ENCODE measurements at places on chromosomes 6 and 20.

DNA sequence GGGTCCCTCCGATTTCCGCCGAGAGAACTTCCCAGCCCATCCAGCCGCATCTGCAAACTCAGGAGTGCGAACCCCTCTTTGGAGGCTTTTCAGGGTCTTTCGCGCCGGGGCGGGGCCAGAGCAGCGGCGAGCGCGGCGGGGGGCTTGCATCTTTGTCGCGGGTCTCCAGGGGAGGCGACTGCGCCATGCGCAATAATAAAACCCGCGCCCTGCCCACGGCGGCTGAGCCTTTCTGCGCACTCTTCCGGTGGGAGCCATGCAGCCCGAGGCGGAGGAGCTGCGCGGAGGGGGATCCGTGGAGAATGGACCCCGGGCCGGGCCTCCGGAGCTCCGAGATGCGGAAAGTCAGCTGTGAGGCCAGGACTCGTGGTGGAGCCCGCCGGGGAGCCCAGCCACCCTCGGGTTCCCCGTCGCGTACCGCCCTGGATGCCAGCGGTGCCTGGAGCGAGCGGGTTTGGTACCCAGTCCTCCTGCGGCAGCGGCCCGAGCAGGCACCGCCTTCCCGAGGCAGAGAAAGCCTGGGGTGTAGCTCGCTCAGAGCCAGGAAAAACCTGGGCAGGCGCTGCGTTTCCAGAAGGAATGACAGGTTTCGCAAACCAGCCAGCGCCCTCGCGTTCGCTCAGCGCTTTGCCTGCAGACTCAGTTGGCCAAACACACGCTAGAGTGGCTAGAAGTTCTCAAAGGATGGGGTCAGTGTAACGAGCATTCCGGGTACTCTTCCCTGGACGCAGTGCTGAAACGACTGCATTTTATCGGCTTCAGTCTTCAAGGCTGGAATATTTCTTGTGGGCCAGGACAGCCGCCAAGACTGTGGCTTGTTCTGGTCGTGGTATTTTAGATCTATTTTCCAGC, 1.2 kb downstream of the AKAP12 start:
- DNase-seq, result peak; percentile 29

DNA sequence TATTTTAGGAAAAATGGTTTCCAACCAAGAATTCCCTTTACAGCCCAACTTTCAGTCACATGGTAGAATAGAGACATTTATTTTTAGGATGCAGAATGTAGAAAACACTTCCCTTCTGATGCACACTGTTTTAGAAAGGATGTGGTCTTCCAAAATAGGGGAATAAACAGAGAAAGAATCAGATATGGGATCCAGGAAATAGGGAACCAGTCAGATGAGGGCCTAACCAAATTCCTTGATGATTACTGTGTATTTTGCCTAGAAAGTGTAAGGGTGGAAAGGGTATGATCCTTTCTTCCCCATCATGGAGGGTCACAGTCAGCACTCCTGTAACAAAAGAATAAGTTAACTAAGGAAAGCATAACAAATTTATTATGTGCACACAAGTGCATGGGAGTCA, 27.4 kb downstream of the SLX4IP start:
- DNase-seq, result no peak

DNA sequence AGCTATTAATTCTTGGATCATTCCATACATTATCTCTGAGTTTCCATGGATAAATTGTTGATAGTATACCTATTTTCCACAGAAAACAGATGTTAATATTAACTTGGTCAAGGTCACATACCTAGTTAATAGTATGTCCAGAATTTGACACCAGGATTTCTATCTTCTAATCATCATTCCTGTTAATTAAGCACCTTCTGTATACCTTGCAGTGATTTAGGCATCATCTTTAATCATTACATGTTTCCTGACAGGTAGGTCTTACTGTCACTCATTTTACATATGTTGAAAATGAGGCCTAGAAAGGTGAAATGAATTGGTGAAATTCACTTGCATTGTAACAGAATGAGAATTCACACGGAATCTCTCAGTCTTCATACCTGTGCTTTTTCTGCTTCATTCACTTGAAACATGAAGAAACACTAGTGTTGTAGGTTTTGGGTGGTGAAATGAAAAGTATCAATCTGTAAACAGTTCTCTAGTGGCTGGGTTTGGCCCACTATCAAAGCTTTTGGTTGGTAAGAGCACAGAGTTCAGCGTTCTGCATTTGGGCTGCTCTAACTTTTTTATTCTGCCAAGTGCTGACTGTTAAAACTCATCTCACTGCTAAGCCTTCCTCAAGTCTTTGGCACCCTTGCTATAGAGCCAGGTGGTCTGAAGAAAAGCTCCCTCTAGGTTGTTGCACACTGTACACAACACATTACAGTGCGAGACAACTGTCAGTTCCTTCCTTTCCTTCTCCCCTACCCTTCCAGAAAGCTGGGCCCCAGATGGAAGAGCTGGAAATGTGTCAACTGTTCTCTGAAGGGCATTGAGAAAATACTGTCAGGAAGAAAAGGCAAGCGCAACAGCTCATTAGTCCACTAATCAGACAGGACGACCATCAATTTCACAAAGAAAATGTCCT, 57.8 kb upstream of the C20orf144 start:
- DNase-seq, result peak; percentile 4

DNA sequence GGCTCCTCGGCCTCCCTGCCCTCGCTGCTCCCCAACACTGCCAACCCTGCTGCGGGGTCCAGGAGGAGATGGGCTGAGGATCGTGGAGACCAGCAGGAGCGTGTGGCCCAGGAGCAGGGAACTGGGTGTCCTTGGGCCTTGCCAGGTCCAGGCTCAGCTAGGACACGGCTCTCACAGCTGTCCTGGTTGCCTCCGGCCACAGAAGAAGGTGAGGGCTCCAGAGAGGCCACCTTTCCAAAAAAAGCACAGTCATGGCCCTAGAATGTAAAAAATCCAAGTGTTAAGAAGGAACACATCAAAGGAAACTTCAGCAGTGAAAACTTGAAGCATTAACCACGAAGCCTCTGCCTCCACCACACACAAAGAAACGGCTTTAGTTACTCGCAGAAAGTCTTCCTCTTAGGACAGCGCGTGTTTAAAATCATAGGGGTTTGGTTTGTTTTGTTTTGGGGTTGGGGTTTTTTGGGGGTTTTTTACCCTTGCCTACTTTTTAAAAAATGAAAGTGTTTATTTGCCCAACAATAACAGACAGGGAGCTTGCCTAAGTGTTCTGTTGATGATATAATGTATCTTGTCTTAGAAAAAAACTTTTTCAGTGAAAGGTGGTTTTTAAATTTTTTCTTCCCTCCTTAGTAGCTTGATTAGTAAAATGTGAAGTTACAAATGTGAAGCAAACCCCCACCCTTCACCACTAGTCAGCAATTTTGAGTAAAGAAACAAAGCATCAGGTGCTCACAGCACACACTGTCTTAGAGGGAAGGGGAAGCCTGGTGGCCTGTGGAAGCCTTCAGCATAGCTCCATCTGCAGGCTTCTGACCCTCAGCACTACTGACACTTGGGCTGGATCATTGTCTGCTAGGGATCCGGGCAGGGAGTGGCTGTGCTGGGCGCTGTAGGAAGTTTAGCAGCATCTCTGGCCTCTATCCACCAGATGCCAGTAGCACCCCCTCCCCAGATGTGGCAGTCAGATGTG, 60.0 kb downstream of the PTPN1 start:
- DNase-seq, result no peak

DNA sequence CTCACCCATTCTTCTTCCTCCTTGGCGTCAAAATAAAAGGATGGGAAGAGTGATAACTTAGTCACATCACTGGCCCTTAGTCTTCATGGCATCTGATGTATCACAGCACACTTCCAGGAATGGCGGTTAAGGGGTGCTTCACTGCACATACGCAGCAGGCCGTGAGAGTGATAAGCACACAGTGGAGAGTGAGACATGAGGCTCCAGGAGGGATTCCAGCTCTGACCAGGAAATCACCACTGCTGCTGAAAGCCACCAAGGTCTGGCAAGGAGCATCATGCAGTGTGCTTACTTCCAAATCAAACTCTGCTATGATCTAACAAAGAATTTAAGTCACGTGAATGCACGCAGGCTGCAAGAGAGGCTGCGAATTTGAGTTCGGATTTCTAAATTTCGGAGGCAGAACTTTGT, 62.4 kb downstream of the ARID1B start:
- no peak for DNase-seq

DNA sequence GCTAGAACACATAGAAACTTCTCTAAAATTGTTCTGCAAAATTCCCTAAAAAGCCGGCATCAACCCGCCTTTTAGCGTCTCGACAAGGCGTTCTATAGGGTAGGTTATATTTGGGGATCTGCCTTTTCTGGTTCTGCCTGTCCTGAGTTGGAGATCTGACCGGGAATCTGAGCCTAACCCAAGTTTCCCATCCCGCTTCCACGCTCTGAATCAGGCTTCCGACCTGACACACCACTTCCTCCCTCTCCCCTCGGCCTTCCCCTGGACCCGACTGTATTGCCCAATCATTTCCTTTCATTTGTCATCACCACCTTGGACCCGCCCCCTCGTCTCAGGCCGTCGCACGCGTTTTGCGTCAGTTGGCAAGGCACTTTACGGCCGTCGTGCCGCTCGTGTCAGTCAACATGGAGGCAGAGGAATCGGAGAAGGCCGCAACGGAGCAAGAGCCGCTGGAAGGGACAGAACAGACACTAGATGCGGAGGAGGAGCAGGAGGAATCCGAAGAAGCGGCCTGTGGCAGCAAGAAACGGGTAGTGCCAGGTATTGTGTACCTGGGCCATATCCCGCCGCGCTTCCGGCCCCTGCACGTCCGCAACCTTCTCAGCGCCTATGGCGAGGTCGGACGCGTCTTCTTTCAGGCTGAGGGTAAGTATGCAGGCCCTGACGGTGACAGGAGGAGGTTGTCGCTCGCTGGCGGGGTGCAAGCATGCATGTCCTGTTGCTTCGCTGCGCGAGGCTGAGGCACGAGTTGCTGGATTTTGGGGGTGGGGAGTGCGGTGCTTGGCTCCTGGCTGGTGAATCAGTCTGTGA, at the start of gene ABT1:
ABT1 (plus strand) TSS at position 375 of the 810 bp plus-strand sequence; CDS start at position 405, 30 bp downstream.
- peak; percentile 99 for DNase-seq

DNA sequence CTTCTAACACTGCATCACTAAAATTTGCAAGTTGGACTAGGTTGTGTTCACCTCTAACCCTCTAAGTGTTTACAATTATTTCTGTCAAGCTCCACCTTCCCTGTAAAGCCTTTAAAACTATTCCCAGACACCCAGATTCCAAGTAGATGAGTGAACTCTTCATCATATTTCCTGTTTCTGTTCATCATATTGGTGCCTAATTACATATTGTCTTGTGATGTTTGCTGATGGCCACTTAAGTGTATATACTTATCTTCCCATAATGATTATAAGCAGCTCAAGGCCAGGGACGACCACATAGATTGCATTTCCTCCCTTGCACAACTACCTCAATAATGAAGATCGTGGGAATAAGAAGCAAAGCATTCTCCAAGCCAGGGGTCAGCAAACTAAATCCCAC, 16.8 kb downstream of the TNFRSF21 start:
- no peak for DNase-seq

DNA sequence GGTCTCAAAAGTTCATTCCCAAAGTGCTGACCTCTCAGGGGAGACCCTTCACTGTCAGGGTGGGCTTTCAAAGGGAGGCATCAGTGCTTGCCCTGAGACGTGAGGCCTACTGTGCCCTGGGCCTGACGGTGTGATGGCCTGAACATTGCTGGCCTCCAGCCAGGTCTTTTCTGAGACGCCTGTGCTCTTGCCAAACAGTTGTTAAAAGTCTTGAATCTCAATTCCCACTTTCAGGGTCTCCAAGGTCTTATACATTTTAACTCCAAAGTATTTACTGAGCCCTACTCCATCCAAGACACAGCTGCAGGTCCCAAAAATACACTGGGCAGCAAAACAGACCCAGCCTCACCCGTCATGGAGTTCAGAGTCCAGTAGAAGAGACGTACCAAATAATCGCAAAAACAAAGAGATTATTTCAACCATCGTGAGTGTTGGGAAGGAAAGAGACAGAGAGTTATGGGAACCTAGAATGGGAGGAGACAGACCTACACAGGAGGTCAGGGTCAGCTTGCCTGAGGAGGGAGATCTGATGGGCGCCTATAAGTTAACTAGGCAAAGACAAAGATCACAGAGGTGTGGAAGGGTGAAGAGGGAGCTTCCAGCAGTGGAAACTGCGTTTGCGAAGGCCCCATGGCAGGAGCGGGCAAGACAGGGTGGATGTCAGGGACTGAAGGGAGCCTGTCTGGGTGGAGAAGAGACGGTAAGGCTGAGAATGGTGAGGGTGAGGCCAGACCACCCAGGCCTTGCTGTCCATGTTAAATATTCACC, 446.3 kb downstream of the PREX1 start:
- no peak for DNase-seq

- DNase-seq, result no peak
Measured at GRCh38 chr6:28789553-28790083, 134.2 kb downstream of the TRIM27 start.

- no peak for DNase-seq
Measured at GRCh38 chr6:120965814-120966213, 368.5 kb downstream of the TBC1D32 start.

- no peak for DNase-seq
Measured at GRCh38 chr6:8837343-8837742, 402.0 kb upstream of the SLC35B3 start.

DNA sequence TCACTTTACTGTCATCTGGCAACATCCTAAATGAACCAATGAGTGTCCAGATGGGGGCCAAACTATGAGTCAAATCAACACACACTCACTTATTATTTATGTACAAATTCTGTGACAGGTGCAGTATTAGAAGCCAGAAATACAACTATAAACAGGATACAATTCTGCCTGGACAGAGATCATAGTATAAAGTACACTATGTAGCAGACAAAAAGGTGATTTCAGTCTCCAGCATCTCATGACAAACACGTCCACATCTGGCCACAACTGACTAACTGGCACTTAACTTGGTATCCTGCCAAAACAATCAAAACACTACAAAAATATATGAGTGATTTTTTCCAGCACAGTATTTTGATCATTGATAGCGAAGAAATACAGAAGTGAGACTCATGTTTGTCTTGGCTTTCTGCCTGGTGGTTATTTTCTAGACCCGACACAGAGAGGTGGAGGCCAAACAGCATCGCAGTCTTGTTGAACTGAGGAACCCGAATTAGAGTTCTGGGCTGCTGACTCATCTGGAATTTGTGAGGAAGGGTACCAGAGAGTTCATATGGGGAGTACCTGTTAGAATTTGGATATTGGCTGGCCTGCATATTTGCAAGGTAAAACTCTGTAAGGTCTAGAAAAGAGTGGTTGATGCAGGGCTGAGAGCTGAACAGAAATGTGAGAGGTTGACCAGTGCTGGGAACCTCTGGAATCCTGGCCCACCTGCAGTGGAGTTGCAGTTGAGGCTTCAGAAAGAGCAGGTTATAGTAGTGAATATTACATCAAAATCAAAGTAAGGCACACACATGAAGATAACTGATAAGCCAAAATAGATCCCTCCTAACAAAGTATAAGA, 475.2 kb downstream of the PTPRT start:
- no peak for DNase-seq

GRCh38 chr6:15504581-15505350, 158.1 kb downstream of the DTNBP1 start:
- peak; percentile 84 for DNase-seq

- no peak for DNase-seq
Measured at GRCh38 chr6:62441182-62441581, 155.2 kb upstream of the KHDRBS2 start.

DNA sequence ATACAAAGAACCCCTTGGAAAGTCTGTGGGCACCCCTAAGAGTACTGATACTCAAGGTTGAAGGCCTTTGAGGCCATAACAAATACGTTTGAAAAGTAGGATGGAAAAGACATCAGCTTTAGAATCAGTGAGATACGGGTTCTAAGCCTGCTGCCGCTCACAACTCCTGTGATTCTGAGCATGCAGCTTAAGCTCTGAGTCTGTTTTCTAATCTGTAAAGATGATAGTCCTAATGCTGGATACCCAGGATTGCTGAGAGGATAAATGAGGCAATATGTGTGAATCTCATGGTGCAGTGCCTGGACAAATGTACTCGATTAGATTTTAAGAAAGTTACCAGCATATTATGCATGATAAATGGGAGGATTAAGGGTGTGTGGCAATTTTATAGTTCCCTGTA, 321.0 kb upstream of the HSF2 start:
- no peak for DNase-seq
